ENCODE measurements at places on chromosomes 3 and 15.

- no peak for DNase-seq
Measured at GRCh38 chr3:48180021-48180420, 8.2 kb downstream of the CDC25A start.

DNA sequence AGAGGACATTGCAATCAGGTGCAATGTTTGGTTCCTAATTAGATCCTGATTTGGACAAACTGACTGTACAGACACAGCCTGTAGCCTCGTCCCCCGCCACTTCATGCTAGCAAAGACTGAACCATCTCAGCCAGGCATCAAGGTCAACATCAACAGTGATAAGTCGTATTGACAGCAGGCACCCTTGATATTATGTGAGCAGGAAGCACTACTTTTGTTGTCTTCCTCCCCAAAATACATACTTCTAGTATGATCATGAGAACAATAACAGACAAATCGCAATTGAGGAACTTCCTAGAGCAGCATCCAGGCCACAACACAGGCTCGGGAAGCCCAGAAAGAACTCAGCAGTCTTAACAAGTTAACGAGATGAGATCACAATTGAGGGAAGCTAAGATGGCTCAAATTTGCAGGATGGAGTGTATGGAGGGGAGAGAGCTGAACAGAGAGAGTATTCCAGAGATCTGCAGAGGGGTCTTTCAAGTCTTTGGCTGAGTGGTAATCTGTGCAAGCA lies 20.4 kb downstream of the TGM5 start:
- no peak for DNase-seq

DNA sequence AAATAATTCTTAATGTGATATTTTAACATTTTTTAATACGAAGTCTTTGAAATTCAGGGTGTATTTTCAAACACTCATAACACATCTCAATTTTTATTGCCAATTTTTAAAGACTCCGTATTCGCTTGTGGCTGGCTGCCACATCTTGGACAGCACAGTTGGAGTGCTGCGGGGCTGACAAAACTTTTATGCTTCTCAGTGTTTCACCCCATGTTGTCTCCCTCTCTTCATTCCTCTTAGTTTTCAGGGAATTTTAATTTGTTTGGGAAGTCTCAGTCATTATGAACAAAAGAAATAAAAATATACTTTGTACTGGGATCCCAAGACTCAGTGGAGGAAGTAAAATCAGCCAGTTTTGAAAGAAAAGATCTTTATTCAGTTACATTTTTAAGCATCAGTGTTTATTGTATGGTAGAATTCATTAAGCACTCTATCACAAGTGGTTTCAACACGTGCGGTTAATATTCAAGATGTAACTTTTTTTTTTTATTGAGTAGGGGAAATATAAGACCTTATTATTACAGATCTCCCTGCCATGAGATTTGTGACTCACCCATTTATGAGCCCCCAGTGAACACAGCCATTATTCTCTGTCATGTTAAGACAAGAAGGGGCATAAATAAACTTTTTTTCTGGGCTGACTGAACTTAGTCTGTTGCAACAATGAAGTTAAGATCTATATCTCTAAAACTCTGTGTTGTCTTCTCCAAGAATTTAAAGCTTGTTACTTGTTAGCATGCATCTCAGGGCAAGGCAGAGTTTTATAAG lies 26.8 kb downstream of the KAT2B start:
- DNase-seq, result no peak

DNA sequence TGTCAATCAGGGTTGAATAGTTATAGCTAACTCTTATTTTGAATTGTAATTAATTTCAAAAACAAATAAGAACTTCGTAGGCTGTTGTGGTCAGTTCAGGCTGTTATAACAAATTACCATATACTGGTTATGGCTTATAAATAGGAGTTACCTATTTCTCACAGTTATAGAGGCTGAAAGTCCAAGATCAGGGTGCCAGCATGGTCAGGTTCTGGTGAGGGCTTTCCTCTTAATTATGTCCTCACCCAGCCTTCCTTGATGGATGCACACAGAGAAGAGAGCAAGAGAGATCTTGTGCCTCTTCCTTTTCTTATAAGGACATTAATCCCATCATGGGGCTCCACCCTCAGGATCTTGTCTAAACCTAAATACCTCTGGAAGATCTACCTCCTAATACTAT lies 265.9 kb upstream of the SUCLG2 start:
- no peak for DNase-seq

DNA sequence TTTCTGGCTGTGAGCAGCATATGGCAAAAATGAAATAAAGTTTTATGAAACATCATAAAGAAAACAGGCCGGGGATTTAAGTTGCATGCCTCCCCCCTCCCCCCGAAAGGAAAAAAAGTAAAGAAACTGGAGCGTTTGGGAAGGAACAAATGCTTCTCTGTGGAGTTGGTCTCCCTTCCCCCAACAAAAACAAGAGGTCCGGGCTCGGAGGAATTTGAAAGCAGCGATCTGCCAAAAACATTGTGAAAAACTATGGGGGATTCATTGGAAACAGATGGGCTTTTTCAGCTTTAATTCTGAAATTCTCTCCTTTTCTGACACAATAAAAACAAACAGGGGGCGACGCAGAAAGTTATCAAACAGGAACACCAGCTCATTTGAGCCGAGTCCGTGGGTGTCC lies 17.0 kb downstream of the RGMA start:
- DNase-seq, result no peak

- no peak for DNase-seq
Measured at GRCh38 chr3:90054311-90054710, 946.9 kb downstream of the EPHA3 start.

DNA sequence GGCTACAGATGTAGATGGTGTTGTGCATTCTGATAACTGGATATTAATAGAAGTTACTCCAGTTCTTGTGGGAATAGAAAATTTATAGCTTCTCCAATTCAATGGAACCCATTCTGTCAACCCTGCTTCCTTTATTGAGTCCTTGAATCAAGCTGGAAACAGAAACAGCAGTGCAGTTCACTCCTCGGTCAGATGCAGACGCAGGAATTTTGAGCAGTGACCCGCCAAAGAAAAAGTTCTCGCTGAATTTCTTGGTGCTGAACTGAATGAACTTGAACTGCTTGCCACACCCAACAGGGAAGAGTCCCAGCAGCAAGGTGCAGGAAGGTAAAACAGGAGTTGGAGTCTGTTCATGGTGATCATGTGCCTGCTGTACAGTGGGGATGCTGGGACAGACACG lies 10.3 kb downstream of the HRH1 start:
- DNase-seq, result no peak

- no peak for DNase-seq
Measured at GRCh38 chr3:112848196-112848595, 1.5 kb upstream of the CD200R1L start.

- DNase-seq, result no peak
Measured at GRCh38 chr3:184380185-184380626, 352 bp downstream of the CHRD start.

- DNase-seq, result no peak
Measured at GRCh38 chr3:134693804-134694203, 43.0 kb upstream of the KY start.

- no peak for DNase-seq
Measured at GRCh38 chr3:126109880-126110235, 25.9 kb upstream of the SLC41A3 start.

- no peak for DNase-seq
Measured at GRCh38 chr15:53401503-53401902, 358.0 kb downstream of the WDR72 start.

DNA sequence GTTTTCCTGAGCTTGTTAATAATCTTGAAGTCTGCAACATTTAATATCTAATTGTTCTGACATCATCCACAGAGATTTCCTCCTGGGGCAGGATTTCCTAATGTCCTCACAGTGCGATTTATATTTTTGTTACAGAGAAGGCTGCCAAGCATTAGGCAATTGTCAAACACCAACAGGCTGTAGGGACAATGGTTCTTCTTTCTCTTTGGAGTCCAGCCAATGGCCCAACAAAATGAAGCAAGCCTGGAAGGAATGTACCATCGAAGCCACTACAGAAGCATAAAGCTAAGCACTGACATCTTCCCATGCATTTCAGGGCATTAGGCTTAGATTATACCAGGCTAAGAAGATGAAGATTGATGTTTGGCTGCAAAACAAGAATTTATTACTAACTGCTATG lies 173.0 kb upstream of the FRMD4B start:
- no peak for DNase-seq

DNA sequence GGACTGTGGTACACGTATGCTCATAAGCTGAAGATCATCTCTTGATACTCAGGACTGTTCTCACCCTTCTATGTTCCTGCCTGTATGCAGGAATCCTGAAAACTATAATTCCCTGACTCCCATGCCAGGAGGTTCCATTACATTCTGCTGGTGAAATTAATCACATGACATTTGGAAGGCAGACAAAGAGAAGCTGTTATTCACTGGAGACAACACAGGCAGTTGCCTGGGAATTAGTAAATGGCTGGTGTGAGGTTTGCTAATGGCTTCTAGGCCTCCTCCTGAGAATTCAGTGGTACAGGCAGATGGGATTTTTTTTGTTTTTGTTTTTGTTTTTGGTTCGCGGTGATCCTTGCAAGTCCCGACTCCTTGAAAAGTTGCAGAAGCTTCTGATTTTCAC lies 91.4 kb downstream of the CTNNB1 start:
- DNase-seq, result no peak

GRCh38 chr3:148861277-148861869 lies 3.7 kb upstream of the CPA3 start:
- DNase-seq, result no peak

- no peak for DNase-seq
Measured at GRCh38 chr15:34610354-34610753, 26.9 kb upstream of the GOLGA8B start.

- no peak for DNase-seq
Measured at GRCh38 chr3:141227752-141228151, 3.9 kb upstream of the PXYLP1 start.

DNA sequence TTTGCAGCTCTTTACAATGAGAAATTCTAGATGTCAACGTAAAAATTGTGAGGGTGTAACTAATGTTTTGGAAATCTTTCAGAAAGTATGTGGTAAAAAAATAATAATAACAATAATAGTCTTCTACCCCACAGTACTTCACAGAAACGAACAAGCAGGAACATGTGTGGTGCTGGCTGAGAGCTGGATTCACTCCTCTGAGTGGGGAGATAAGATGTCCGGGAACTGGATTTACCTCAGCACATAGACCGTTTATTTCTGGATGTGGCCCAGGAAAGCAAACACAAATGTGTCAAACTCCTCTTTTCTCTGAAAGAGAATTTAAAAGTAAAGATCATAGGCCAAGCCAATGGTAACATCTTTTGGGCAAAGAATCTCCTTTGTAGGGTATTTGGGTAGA lies 103.4 kb downstream of the SLC49A4 start:
- no peak for DNase-seq

Data from glomerular endothelial cell (primary cell).